ENCODE measurements at places on chromosomes 5 and 9. TPM values are rescaled to one million over a fixed set of nuclear protein-coding genes. Genes with fewer than 3 reads are reported as not detected.

GRCh38 chr9:87479801-87480201 is 17.9 kb upstream of the DAPK1 start:
- no peak for DNase-seq

DNA sequence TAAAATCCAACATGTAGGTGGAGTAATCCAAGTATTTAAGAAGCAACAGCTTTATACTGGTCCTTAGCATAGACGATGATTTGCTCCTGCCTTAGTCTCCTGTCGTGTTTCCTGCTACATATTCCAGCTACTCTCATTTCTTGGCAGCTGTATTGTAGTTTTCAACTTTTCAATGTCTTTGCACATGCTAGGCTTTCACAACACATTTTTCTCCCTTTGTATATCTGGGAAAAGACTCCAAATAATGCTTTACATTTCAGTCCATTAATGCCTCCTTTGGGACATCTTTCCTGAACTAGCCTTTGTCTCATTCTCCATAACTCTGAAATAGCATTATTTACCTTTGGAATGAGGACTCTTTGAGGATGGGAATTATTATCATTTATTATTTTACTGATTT is 508.0 kb downstream of the PTPRD start:
- no peak for DNase-seq

DNA sequence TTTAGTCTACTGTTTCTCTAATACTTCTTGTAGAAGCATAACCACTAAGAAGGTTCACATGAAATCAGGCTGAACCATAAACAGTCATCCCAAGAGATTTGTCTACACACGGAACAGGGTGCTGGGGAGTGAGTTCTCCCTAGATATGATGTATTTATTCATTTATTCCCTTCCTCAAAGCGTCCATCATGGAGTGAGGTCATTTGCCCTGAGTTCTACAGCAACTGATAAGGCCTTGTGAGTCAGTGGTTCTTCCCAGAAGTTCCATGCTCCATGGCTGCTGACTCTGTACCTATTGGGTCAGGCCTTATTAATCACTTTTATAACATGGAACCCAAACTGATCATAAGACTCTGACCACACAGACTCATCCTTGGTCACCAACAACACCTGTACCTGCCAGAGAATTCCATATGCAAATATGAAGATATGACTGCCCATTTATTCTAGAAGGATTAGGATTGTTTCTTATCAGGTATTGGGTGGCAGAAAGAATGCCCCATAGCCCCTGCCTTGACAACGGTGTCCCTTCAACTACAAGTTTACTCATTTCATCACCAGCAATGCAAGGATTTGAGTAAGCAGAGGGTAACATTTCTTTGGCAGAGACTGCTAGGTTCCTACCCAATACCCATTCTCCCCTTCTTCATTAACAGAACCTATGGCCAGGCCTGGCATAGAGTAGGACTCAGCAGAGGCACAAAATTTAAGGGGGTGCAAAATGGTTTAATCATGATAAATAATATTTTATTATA is 118.1 kb downstream of the LHFPL2 start:
- DNase-seq = no peak

DNA sequence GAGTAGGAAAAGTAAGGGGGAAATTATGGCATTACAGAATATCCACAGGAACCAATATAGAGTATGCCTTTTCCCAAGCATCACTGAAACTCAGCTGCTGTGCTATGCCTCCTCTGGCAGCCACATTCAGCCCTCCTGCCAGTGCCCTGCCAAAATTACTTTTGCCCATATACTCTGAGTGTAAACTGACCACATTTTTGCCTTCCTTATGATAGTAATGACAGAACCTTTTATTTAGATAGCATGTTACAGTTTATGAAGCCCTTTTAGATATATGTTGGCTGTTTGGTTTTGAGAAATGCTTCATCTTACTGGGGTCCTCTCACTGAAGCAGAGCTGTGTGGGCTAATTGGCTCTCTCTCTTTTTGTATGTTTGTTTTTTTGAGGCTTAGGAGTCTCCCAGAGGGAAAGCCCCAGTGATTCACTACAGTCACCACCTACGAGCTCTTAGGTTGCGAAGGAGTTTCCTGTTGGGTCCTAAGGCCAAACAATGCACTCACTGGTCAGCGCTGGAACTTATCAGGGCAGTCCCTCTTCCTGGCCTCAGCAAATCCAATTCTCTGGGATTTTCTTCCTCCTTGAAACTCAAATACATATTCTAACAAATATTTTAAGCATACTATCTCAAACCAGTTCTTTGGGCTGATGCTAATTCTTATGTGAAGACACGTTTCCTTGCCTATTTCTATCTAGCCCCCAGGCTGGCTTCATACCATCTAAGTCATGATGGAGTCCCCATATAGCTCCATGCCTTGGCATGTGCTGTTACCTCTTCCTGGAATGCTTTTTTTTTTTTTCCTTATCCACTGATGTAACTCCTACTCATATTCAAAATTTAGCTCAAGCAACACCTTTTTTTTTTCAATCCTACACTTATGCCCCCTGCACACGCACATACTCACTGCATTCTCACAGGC is 3.7 kb downstream of the PHF24 start:
- no peak for DNase-seq

DNA sequence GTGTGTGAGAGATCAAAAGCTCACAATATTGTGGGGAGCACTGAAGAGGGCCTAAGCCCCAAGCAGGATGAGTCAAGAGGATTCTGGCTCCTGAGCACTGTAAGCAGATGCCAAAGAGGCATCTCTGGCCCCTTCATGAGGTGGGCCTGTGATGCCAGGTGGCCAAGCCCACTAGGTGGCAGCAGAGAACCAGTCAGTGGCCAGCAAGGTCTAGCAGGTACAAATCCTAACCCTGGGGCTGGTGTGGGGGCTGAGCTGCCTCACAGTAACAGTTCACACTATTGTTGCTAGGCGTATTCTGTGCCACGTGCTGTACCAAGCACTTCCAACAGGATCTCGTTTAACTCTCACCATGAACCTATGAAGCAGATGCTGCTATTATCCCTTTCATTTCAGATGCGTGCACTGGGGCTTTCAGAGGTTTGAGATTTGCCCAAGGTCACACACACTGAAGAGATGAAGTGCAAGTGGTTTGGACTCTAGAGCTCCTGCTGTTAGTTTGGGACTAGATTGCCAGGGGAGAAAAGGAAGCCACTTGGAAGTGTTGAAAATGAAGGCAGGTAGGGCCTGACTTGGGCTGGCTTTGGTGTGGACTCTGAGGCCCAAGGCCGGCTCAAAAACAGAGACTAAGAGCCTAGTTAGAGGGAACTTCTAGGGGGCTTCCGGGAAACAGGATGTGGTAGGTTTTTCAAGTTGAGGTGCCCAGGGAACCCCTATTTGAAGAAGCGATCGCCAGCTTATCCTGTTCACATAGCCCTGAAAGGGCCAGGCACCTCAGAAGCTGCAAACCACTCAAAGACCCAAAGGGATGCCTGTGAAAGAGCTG is 4.4 kb upstream of the MLANA start:
- DNase-seq = peak; percentile 69

DNA sequence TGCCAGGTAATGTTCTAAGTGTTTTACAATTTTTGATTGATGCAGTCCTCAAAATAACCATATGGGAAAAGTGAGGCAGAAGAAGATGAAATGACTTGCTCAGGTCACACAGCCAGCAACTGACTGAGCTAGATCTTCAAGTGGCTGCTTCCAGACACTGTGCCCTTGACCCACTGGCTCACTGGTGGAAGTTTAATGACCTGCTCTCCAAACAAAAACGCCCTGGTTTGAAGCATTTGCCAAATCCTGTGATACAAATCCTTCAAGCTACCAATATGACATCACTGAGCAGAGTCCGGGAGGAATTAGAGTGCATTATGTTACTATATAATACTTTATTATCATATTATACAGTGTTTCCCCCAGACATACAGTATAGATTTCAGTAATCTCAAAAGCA is 459.4 kb downstream of the GADD45G start:
- no peak for DNase-seq

DNA sequence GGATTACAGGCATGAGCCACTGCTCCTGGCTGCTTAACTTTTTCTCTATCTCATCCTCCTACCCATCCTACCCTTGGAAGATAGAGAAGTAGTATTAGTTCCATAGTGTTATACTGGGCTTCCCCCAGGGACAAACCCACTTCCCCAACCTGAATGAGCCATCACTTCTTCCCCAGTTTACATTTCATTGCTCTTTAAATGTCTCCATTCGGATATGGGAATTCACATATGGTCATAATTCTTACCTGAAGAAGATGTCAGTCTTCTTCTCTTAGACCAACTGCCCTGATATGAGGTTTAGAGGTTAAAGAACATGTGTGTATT is 1.9 kb downstream of the CD274 start:
- no peak for DNase-seq

The MEIKIN gene
- not detected for total RNA-seq

The C5orf63 gene
- total RNA-seq = 15.5 TPM

The LAMC3 gene
- 50.6 TPM for total RNA-seq

Measured in ureter (tissue), 1 donor.